ENCODE measurements at places on chromosomes 12 and 14. TPM values are rescaled to one million over a fixed set of nuclear protein-coding genes. Genes with fewer than 3 reads are reported as not detected.

DNA sequence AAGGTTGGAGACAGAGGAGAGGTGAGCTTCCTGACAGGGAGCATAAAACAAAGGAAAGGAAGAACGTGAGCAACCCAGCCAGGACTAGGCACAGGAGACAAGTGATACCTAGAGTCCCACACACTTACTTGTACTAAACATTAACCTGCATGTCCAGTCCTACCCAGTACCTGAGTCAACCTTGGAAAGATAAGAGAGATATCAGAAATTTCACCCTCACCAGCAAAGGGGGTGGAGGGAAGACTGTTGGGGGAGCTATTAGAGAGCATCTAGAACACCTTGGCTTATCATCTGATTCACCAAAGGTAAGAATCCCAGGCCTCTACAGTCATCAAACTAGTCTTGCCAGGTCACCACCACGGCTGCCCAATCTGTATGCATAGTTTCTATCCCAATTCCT, 11.1 kb downstream of the KLHL33 start:
- H3K27ac ChIP-seq: no peak overlapping the region
- no peak overlapping the region for H3K4me3 ChIP-seq
- no peaks in the 10 kb centered on the region for H3K27me3 ChIP-seq
- no peak for DNase-seq

GRCh38 chr12:54383041-54383609, 1.4 kb downstream of the ZNF385A start:
- no peak overlapping the region for H3K27ac ChIP-seq
- no peaks in the 10 kb centered on the region for H3K36me3 ChIP-seq
- no peaks in the 10 kb centered on the region for H3K27me3 ChIP-seq
- H3K4me3 ChIP-seq: no peak overlapping the region
- DNase-seq: no peak

DNA sequence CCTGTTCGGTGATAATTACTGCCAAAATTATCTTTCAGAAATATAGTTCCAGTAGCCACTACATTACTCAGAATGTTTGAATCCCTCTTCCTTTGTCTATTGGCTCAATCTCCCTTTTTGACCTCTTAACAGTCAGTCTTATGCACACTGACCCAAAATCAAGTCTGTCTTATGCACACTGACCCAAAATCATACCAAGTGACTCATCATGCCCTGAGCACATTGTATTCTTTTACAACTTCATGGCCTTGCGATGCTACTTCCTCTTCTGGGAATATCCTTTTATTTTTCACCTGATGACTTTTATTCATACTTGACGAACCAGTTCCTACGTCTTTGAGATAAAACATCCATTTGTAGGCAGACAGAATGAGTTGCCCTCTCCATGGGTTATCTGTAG, 182.3 kb downstream of the NPAS3 start:
- H3K27ac ChIP-seq: no peak overlapping the region
- no peak for DNase-seq
- H3K27me3 ChIP-seq: no peaks in the 10 kb centered on the region

- no peak overlapping the region for H3K4me3 ChIP-seq
- no peak for DNase-seq
- H3K36me3 ChIP-seq: no peaks in the 10 kb centered on the region
- H3K27me3 ChIP-seq: no peaks in the 10 kb centered on the region
- H3K27ac ChIP-seq: no peak overlapping the region
- peaks cover 22% of the 10 kb centered on the region for H3K4me1 ChIP-seq
Observed at GRCh38 chr14:95268350-95268749, 51.4 kb downstream of the CLMN start.

GRCh38 chr14:92637864-92638263, 110.6 kb downstream of the LGMN start:
- H3K27me3 ChIP-seq: no peaks in the 10 kb centered on the region
- peaks cover 5% of the 10 kb centered on the region for H3K4me1 ChIP-seq
- DNase-seq: no peak
- peaks cover 2% of the 10 kb centered on the region for H3K36me3 ChIP-seq
- no peak overlapping the region for H3K4me3 ChIP-seq
- H3K27ac ChIP-seq: no peak overlapping the region

GRCh38 chr12:47080725-47081502, 1.2 kb upstream of the AMIGO2 start:
- peaks cover 3% of the 10 kb centered on the region for H3K36me3 ChIP-seq
- H3K4me3 ChIP-seq: peak overlapping the region; percentile 94
- DNase-seq: no peak
- no peaks in the 10 kb centered on the region for H3K27me3 ChIP-seq
- H3K4me1 ChIP-seq: peaks cover 91% of the 10 kb centered on the region
- H3K27ac ChIP-seq: peak overlapping the region; percentile 99

Gene OR4E2
- not detected for total RNA-seq

Gene COCH
- 4.2 TPM for total RNA-seq

DNA sequence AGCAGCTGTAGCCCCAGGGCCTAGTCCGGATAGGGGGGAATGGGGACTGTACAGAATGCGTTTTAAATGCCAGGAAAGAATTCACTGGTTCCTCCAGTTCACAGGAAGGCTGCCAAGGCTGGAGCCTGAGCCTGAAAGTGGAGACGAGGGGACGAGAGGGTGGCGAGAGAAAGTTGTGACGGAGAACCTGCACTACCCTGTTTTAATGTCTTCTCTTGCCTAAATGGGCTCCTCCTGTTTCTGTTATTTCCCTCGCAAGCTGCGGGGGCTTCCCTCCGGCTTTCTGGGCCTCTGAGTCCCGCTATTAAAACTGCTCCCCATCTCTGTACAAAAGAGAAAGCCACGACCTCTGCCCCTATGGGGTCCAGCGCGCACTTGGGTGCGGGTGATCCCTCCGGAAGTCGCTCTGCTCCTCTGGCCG, 4.5 kb downstream of the C1QL4 start:
- no peak overlapping the region for H3K27ac ChIP-seq
- DNase-seq: no peak
- H3K36me3 ChIP-seq: peaks cover 2% of the 10 kb centered on the region
- no peak overlapping the region for H3K4me3 ChIP-seq

DNA sequence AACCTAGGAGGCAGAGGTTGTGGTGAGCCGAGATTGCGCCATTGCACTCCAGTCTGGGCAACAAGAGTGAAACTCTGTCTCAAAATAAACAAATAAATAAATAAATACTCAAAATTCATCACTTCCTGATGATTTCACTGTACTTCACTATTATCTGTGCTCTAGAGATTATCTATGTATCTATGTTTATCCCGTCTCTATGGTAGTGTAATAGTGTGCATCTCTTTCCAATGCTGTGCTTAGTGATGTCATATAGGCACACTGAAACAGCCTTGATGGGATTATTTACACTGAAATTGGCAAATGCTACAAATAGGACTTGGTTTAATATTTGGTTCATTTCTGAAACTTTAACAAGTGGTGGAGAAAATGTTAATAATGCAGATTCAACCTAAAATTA, 6.5 kb downstream of the CAPS2 start:
- no peaks in the 10 kb centered on the region for H3K36me3 ChIP-seq
- H3K27me3 ChIP-seq: no peaks in the 10 kb centered on the region

DNA sequence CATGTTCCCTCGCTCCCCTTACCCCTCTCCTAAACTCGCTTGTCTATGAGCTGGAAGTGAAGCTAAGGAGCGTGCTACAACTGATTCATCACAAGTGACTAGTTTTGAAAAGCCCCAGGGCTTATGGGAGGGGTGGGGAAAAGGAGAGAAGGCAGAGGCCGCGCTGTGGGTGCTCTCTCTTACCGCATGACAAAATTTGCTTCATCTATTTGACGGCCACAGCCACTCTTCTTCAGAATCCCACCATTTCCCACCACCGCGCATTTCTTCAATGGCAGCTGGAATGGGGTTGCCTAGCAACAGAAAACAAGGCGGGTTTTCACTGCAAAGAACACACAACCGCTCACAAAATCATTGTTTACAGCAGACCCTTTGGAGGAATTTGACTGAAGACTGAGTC, 79.4 kb downstream of the ST8SIA1 start:
- H3K36me3 ChIP-seq: no peaks in the 10 kb centered on the region
- H3K27me3 ChIP-seq: peaks cover 3% of the 10 kb centered on the region
- DNase-seq: no peak
- no peaks in the 10 kb centered on the region for H3K4me1 ChIP-seq

GRCh38 chr14:28763751-28764256, 2.8 kb upstream of the FOXG1 start:
- DNase-seq: no peak
- peaks cover 5% of the 10 kb centered on the region for H3K36me3 ChIP-seq
- H3K4me3 ChIP-seq: no peak overlapping the region
- peaks cover 17% of the 10 kb centered on the region for H3K4me1 ChIP-seq
- H3K27me3 ChIP-seq: peaks cover 80% of the 10 kb centered on the region

DNA sequence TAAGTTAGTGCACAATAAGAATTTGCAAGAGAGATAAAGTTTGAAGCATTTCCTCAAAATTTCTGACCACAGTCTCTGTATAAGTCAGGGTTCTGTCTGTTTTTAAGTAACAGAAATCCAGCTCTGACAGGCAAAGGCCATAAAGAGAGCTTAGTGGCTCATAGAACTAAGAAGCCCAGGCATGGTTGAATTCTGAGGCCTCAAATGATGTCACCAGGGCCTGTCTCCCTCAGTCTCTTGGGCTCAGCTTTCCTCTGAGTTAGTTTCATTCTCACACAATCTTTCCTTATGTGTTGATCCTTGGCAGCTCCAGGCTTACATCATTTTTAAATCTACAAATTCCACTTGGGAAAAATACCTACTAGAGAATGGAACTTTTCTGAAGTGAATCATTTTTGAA, 173.4 kb upstream of the ATP2B1 start:
- no peak overlapping the region for H3K4me3 ChIP-seq
- no peaks in the 10 kb centered on the region for H3K36me3 ChIP-seq
- DNase-seq: no peak
- no peaks in the 10 kb centered on the region for H3K27me3 ChIP-seq
- peak overlapping the region; percentile 18 for H3K27ac ChIP-seq

DNA sequence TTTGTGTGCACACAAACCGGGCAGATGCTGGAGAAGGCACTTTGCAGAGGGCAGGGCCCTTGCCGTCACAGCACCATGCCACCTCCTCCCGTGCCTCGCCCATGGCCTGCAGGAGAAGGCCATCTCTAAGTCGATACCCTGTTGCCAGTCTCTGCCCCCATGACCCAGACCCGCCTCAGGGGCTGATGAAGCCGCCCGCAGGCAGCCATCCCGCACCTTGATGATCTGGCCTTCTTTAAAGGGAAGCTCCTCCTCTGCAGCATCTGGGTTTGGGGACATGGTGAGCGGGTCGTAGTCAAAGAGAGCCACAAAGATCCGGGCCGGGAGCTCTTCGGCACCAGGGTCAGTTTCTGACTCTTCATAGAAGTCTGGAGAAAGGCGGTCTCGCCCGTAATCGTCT, 76.2 kb downstream of the PIWIL1 start:
- H3K4me1 ChIP-seq: no peaks in the 10 kb centered on the region
- no peaks in the 10 kb centered on the region for H3K36me3 ChIP-seq
- DNase-seq: no peak
- H3K27ac ChIP-seq: no peak overlapping the region
- no peak overlapping the region for H3K4me3 ChIP-seq

DNA sequence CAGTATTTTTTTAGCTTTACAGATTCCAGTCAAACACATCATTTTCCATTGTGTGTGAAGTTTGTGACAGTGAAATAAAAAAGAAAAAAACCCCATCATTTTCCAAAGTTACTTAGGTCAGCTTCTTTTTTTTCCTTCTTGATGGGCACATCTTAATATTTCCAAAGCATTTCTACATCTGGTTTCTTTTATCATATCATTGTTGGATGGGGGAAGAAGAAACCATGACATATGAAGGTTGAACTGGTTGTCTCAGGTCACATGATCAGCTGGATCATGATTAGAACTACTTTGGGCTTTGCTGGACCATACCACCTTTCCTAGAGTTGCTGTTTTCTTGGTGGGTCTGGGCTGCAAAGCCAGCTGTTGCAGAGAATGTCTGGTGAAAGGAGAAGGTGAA, 59.8 kb downstream of the FOS start:
- H3K36me3 ChIP-seq: no peaks in the 10 kb centered on the region
- H3K4me3 ChIP-seq: no peak overlapping the region
- H3K27ac ChIP-seq: no peak overlapping the region

DNA sequence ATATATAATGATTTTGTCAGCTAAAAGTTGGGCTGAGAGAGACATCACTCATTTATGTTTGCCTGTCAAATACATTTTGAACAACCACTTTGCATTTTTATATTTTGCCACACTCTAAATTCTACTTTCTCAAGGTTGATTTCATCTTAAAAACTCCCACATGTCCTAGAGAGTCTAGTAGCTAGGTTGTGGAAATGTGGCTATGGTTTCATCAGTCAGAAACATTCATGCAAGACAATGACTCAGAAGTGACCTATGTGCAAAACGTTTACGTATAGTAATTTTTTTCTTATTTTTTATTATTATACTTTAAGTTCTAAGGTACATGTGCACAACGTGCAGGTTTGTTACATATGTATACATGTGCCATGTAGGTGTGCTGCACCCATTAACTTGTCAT, 27.4 kb upstream of the PRKD1 start:
- peaks cover 17% of the 10 kb centered on the region for H3K27me3 ChIP-seq
- DNase-seq: no peak
- no peak overlapping the region for H3K27ac ChIP-seq
- H3K4me1 ChIP-seq: no peaks in the 10 kb centered on the region
- H3K4me3 ChIP-seq: no peak overlapping the region
- H3K36me3 ChIP-seq: peaks cover 2% of the 10 kb centered on the region

- no peak for DNase-seq
- no peak overlapping the region for H3K27ac ChIP-seq
- no peak overlapping the region for H3K4me3 ChIP-seq
- no peaks in the 10 kb centered on the region for H3K36me3 ChIP-seq
- H3K27me3 ChIP-seq: peaks cover 79% of the 10 kb centered on the region
Observed at GRCh38 chr12:113470871-113471618, 626 bp downstream of the LHX5 start.

- H3K36me3 ChIP-seq: no peaks in the 10 kb centered on the region
- peaks cover 72% of the 10 kb centered on the region for H3K4me1 ChIP-seq
- no peak for DNase-seq
Observed at GRCh38 chr14:22650046-22650739, 6.0 kb upstream of the OR6J1 start.

- H3K4me1 ChIP-seq: no peaks in the 10 kb centered on the region
- no peaks in the 10 kb centered on the region for H3K36me3 ChIP-seq
- no peak overlapping the region for H3K27ac ChIP-seq
- no peak for DNase-seq
Observed at GRCh38 chr14:87286191-87286590, 706.8 kb downstream of the GALC start.

- H3K27me3 ChIP-seq: no peaks in the 10 kb centered on the region
- peaks cover 7% of the 10 kb centered on the region for H3K36me3 ChIP-seq
- no peak overlapping the region for H3K4me3 ChIP-seq
- no peaks in the 10 kb centered on the region for H3K4me1 ChIP-seq
Observed at GRCh38 chr12:78004249-78005093, 173.8 kb downstream of the NAV3 start.

- no peak overlapping the region for H3K4me3 ChIP-seq
- peaks cover 18% of the 10 kb centered on the region for H3K27me3 ChIP-seq
- no peaks in the 10 kb centered on the region for H3K4me1 ChIP-seq
- no peak for DNase-seq
- H3K36me3 ChIP-seq: no peaks in the 10 kb centered on the region
Observed at GRCh38 chr14:76456200-76456599, 80.3 kb downstream of the ESRRB start.

GRCh38 chr12:6699989-6700645, 498 bp downstream of the PIANP start:
- H3K27ac ChIP-seq: no peak overlapping the region
- no peaks in the 10 kb centered on the region for H3K36me3 ChIP-seq
- H3K4me3 ChIP-seq: peak overlapping the region; percentile 77
- H3K27me3 ChIP-seq: peaks cover 24% of the 10 kb centered on the region
- H3K4me1 ChIP-seq: peaks cover 24% of the 10 kb centered on the region

GRCh38 chr12:113161415-113162016, 12.0 kb downstream of the CFAP73 start:
- H3K36me3 ChIP-seq: peaks cover 45% of the 10 kb centered on the region
- no peak overlapping the region for H3K4me3 ChIP-seq
- H3K27ac ChIP-seq: no peak overlapping the region
- no peak for DNase-seq
- H3K27me3 ChIP-seq: no peaks in the 10 kb centered on the region

- H3K4me1 ChIP-seq: peaks cover 41% of the 10 kb centered on the region
- no peak overlapping the region for H3K4me3 ChIP-seq
- peak overlapping the region; percentile 46 for H3K27ac ChIP-seq
Observed at GRCh38 chr14:103130965-103131364, 7.7 kb downstream of the TNFAIP2 start.

All from chondrocyte (in vitro differentiated cells).